ENCODE measurements at places on chromosomes 4 and X. TPM values are rescaled to one million over a fixed set of nuclear protein-coding genes. Genes with fewer than 3 reads are reported as not detected.
A peak's percentile ranks its signal among the peaks of the same experiment; 100 is the strongest.

DNA sequence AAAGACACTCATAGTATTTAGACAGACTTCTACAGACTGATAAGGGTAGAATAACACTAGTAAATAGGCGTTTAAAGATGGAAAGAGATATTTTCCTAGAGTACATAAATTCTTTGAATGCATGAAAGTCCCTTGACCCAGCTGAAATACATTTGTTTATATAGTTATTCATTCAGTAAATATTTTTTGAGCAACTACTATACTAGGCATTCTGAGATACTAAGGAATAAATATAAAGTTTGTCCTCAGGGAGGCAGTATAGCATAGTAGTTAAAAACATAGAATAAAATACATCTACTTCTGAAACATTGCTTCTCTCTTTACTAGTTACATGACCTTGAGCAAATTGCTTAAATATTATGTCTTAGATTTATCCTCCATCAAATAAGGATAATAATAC is 27.4 kb downstream of the HMGN5 start:
- no peak overlapping the region for H3K27ac ChIP-seq
- H3K36me3 ChIP-seq: no peaks in the 10 kb centered on the region
- H3K4me1 ChIP-seq: no peaks in the 10 kb centered on the region
- peak; percentile 41 for DNase-seq
- H3K27me3 ChIP-seq: no peaks in the 10 kb centered on the region
- no peak overlapping the region for H3K4me3 ChIP-seq

The EXOC1 gene
- total RNA-seq: 29.6 TPM

The PCDH18 gene
- total RNA-seq: 16.7 TPM

The HTN3 gene
- not detected for total RNA-seq

The BEX4 gene
- total RNA-seq: 53.2 TPM

The CLGN gene
- total RNA-seq: 0.45 TPM

The PASD1 gene
- not detected for total RNA-seq

GRCh38 chrX:112085149-112085548 is 2.6 kb upstream of the TRPC5 start:
- no peaks in the 10 kb centered on the region for H3K36me3 ChIP-seq
- no peaks in the 10 kb centered on the region for H3K4me1 ChIP-seq
- H3K27me3 ChIP-seq: peaks cover 34% of the 10 kb centered on the region
- no peak overlapping the region for H3K4me3 ChIP-seq

GRCh38 chrX:9919632-9920172 is 47.5 kb upstream of the CLDN34 start:
- H3K27ac ChIP-seq: no peak overlapping the region
- H3K4me3 ChIP-seq: no peak overlapping the region
- H3K36me3 ChIP-seq: no peaks in the 10 kb centered on the region
- DNase-seq: no peak

DNA sequence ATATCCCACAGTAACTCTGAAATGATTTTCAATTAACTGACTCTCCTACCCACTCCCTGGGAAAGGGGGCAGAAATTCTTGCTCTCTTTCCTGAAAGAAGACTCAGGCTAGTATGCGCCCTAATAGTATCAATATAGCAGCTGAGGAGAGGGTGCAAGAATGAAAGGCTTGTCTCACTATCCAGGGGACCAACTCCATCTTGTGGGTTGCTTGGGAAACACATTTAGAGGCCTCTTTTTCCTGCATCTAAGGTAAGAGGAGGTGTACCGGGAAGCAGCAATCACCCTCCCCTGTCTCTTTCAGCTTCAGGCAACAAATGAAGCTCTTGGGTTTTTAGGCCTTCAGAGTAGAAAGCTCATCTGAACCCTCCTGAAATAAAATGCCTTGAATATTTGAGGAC is 11.3 kb downstream of the TMEM255A start:
- DNase-seq: no peak
- no peaks in the 10 kb centered on the region for H3K27me3 ChIP-seq
- no peak overlapping the region for H3K27ac ChIP-seq
- H3K4me1 ChIP-seq: no peaks in the 10 kb centered on the region
- no peaks in the 10 kb centered on the region for H3K36me3 ChIP-seq

- no peaks in the 10 kb centered on the region for H3K36me3 ChIP-seq
- H3K4me1 ChIP-seq: no peaks in the 10 kb centered on the region
- H3K27me3 ChIP-seq: peaks cover 5% of the 10 kb centered on the region
- DNase-seq: no peak
- H3K4me3 ChIP-seq: no peak overlapping the region
- H3K27ac ChIP-seq: no peak overlapping the region
Observed at GRCh38 chrX:121160987-121161386, 113.6 kb downstream of the GLUD2 start.

- H3K4me3 ChIP-seq: no peak overlapping the region
- no peaks in the 10 kb centered on the region for H3K4me1 ChIP-seq
- no peak for DNase-seq
- no peaks in the 10 kb centered on the region for H3K36me3 ChIP-seq
Observed at GRCh38 chr4:139844459-139845036, 178.9 kb downstream of the MGST2 start.

The SNCA gene
- total RNA-seq: not detected

The EDA gene
- total RNA-seq: 1.6 TPM

The HS3ST1 gene
- total RNA-seq: 1.2 TPM

The GAB1 gene
- total RNA-seq: 25.1 TPM

DNA sequence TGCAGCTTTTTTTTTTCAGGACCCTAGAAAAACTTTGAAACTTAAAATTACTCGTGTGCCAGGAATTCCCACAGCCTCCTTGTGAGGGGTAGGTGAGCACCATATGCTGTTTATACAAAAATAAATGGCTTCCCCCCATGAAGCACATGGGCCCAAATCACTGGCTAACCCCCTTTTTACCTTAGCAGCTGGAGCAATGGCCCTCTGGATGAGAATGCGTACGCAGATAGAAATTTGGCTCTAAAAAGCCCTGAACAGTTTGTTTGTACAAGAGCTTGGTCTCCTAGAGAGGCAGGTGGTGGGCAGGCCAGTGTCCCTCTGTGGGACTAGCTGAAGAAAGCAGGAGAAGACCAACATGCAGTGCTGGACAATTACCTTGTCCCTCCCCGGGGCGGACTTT is 76.5 kb downstream of the SLC9A6 start:
- no peaks in the 10 kb centered on the region for H3K36me3 ChIP-seq
- no peaks in the 10 kb centered on the region for H3K4me1 ChIP-seq
- no peak overlapping the region for H3K27ac ChIP-seq
- peaks cover 10% of the 10 kb centered on the region for H3K27me3 ChIP-seq

GRCh38 chr4:71212216-71212615 is 126.6 kb upstream of the SLC4A4 start:
- H3K27ac ChIP-seq: no peak overlapping the region
- no peaks in the 10 kb centered on the region for H3K27me3 ChIP-seq
- no peak for DNase-seq
- H3K4me3 ChIP-seq: no peak overlapping the region

DNA sequence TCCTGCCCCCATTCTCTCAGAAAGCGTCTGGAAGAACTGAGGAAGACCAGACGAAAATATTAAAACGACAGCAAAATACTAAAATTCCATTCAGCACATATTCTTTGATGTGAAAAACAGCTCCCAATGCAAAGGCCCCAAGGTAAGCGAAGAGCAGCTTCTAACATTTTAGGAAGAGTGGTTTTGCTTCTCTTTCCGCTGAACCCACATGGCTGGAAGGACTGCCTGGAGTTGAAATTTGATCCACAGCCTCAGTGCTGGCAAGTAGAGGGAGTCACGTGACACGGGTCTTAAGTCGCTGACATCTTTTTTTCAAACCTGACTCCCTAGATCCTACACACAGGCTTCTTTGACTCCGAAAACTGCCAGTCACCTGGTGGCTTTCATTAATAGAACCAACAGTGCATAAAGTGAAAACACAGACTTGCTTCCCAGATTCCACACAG is at the start of gene FAM13A:
Gene FAM13A, minus strand, starts transcription at position 233 of the 446 bp plus-strand sequence. Its CDS starts 221 bp downstream, at position 12.
- H3K4me1 ChIP-seq: peaks cover 7% of the 10 kb centered on the region
- peak; percentile 85 for DNase-seq
- no peaks in the 10 kb centered on the region for H3K27me3 ChIP-seq
- no peaks in the 10 kb centered on the region for H3K36me3 ChIP-seq

- no peaks in the 10 kb centered on the region for H3K27me3 ChIP-seq
- no peak for DNase-seq
- no peak overlapping the region for H3K27ac ChIP-seq
- H3K4me3 ChIP-seq: no peak overlapping the region
Observed at GRCh38 chr4:1318488-1319213, 28.4 kb upstream of the UVSSA start.

The SHROOM2 gene
- 4.7 TPM for total RNA-seq

The TEX13D gene
- total RNA-seq: 1.2 TPM

DNA sequence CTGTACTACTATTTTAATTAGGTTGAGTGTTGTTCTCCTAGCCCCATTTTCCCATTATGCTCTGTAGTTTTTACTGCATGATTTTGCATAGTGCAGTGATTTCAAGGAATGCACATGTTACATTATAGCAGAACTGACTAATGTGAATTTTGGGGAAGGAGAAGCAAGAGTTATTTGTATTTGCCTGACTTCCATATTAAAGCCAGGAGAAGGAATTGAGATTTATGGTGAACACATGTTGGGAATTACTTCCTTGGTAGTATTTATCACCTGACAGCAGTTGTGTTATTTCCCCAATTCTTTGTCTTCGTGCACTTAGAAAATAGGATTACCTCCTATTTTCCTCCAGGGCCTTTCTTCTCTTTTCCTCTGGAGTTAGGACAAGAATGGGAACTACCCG is 3.2 kb downstream of the TMEM144 start:
- no peak for DNase-seq
- peaks cover 15% of the 10 kb centered on the region for H3K4me1 ChIP-seq
- H3K4me3 ChIP-seq: no peak overlapping the region
- no peak overlapping the region for H3K27ac ChIP-seq

- no peak overlapping the region for H3K4me3 ChIP-seq
Observed at GRCh38 chrX:124507246-124507645, 160.9 kb downstream of the SH2D1A start.

The LAMP2 gene
- 35.7 TPM for total RNA-seq

DNA sequence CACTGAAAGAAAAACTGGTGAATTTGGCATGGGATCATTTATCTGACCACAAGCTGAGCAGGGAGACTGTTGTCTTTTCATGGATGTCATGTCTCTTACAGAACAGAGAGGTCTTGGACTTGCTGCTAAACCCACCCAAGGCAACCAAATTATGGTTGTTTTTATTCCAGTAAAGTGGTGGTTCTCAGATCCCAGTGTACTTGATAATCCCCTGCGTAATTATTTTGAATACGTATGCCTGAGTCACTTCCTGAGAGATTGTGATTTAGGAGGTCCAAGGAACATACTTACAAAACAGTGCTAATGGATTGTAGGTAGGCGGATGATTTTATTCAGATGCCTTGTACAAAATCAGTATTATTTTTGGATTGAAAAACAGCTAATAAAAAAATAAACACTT is 585.6 kb downstream of the IL1RAPL1 start:
- H3K4me1 ChIP-seq: no peaks in the 10 kb centered on the region
- DNase-seq: no peak
- no peak overlapping the region for H3K27ac ChIP-seq
- H3K4me3 ChIP-seq: no peak overlapping the region
- H3K36me3 ChIP-seq: no peaks in the 10 kb centered on the region

DNA sequence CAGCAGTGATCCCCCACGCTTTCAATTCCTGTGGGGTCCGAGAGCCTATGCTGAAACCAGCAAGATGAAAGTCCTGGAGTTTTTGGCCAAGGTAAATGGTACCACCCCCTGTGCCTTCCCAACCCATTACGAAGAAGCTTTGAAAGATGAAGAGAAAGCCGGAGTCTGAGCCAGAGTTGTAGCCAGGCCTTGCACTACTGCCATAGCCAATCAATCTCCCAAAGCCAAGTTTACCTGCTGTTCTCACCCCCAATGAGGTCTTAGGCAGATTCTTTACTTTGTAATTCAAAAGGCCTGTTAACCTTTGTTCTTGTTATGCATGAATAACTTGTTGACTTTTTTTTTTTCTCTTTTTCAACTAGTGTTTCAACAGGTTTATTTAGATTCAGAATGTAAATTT is 4.0 kb downstream of the MAGEB2 start:
- no peak for DNase-seq
- no peak overlapping the region for H3K27ac ChIP-seq
- no peak overlapping the region for H3K4me3 ChIP-seq
- H3K4me1 ChIP-seq: no peaks in the 10 kb centered on the region
- H3K36me3 ChIP-seq: no peaks in the 10 kb centered on the region

GRCh38 chr4:7442574-7443162 is 7.9 kb upstream of the PSAPL1 start:
- no peak for DNase-seq
- H3K4me3 ChIP-seq: no peak overlapping the region
- H3K27ac ChIP-seq: no peak overlapping the region
- H3K36me3 ChIP-seq: no peaks in the 10 kb centered on the region

The UPF3B gene
- 4.4 TPM for total RNA-seq

DNA sequence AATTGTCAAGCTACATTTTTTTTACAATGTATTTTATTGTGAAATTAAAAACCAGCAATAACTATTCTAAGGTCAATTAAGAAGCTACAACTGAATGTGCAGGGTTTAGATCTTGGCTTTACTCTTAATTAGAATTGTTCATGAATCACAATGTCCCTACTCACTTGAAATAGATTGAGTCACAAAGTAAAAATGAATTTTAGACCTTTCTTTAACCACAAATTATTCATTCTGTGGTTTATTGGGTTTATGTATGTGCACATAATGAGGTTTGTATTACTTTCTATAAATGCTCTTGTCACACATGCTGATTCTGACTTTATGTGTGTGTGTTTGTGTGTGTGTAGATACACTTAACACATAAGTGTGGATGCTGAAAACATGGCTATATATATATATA is 647.0 kb upstream of the AADAT start:
- no peak for DNase-seq
- H3K36me3 ChIP-seq: no peaks in the 10 kb centered on the region
- no peak overlapping the region for H3K4me3 ChIP-seq
- H3K27me3 ChIP-seq: no peaks in the 10 kb centered on the region
- H3K27ac ChIP-seq: no peak overlapping the region

GRCh38 chr4:147739239-147739823 is 7.4 kb downstream of the ARHGAP10 start:
- H3K36me3 ChIP-seq: no peaks in the 10 kb centered on the region
- H3K4me3 ChIP-seq: no peak overlapping the region
- H3K4me1 ChIP-seq: peaks cover 20% of the 10 kb centered on the region
- DNase-seq: no peak
- no peaks in the 10 kb centered on the region for H3K27me3 ChIP-seq
- H3K27ac ChIP-seq: no peak overlapping the region

The CT45A9 gene
- total RNA-seq: not detected

- no peaks in the 10 kb centered on the region for H3K4me1 ChIP-seq
- H3K36me3 ChIP-seq: no peaks in the 10 kb centered on the region
- no peaks in the 10 kb centered on the region for H3K27me3 ChIP-seq
- peak; percentile 57 for DNase-seq
- no peak overlapping the region for H3K4me3 ChIP-seq
- H3K27ac ChIP-seq: no peak overlapping the region
Observed at GRCh38 chrX:133999031-133999705, 13.8 kb upstream of the GPC3 start.

The EGFL6 gene
- not detected for total RNA-seq

GRCh38 chr4:53804719-53805118 is 213.4 kb upstream of the LNX1 start:
- no peak overlapping the region for H3K27ac ChIP-seq
- no peaks in the 10 kb centered on the region for H3K36me3 ChIP-seq
- DNase-seq: peak; percentile 54
